Left kidney (tissue), 8 donors: ENCODE measurements at places on chromosomes 5 and 9. TPM values are rescaled to one million over a fixed set of nuclear protein-coding genes. Genes with fewer than 3 reads are reported as not detected.

DNA sequence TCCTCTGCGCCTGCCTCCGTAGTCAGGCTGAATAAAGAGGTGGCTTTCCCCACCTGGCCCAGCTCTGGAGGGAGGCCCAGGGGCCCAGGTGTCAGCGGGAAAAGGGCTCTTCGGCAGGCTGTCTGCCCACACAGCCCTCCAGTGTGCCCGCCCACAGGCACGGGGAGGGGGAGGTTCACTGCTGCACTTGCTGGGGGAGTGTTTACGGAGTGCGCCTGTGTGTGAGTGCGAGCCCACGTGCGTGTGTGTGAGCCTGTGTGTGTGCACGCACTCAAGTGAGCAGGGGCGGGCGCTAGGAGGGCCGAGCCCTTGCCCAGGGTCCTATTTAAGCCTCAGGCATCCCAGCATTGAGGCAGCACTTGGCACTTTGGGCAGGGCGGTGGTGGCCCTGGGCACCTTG lies 10.9 kb downstream of the DNLZ start:
- no peak for DNase-seq

GRCh38 chr5:51832934-51833470 lies 449.8 kb downstream of the ISL1 start:
- no peak for DNase-seq

GRCh38 chr9:126638571-126639132 lies 24.9 kb downstream of the LMX1B start:
- DNase-seq = no peak

- DNase-seq = no peak
Measured at GRCh38 chr9:104209387-104209786, 115.3 kb downstream of the SMC2 start.

DNA sequence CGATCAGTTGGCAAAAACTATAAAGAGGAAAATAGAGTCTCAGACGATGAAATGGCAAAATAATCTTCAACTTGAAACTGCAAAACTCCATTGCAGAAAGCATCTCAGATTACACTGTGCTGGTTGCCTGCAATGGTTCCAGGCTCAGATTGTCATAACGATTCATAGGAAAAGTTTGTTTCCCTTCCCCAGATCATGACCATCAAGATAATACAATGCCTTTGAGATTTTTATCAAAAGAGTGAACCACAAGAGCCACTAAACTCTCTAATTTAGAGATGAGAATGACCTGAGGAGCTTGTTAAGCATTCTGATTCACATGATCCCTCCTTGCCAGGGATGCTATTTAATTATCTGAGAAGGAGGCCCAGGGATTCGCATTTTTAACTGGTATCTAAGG lies 52.6 kb upstream of the ITGA1 start:
- no peak for DNase-seq

DNA sequence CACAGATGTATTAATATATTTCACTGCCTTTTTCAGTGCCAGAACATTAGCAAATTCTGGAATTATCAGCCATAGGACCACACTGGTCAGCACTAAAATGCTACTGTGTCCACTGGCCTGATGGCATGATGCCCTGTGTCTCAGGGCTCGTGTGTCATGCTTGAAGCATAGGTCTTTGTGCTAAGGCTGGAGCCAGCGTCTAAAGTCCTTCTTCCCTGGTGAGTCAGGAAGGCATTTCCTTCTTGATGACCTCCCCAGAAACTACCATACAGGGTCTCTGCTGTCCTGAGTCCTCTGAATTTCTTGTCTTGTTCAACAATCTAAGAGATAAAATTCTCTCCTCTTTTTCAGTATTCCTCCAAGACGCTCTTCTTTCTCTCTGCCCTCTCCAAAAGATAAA lies 489.9 kb downstream of the PSAT1 start:
- DNase-seq = no peak

GRCh38 chr9:137426018-137426681 lies 3.0 kb downstream of the NOXA1 start:
- no peak for DNase-seq

GRCh38 chr9:12961276-12961809 lies 186.5 kb downstream of the LURAP1L start:
- DNase-seq = no peak

- no peak for DNase-seq
Measured at GRCh38 chr5:124180875-124181461, 565.5 kb downstream of the ZNF608 start.

- peak; percentile 71 for DNase-seq
Measured at GRCh38 chr9:37466037-37466709, 923 bp upstream of the ZBTB5 start.

GRCh38 chr5:94693043-94693822 lies 74.8 kb downstream of the SLF1 start:
- DNase-seq = peak; percentile 55

DNA sequence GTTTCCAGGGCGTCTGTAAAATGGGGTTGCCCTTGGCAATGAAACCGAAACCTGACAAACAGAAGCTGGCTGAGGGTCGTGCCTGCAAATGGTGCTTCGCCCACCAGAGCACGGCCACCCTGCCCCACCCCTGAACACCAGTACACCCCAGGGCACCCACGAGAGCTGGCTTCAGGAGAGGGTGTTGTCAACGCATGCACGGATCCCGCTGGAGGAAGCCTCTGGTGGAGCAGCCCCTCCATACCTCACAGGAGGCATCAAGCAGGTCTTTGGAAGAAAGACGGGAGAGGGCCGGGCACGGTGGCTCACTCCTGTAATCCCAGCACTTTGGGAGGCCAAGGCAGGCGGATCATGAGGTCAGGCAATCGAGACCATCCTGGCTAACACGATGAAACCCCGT lies 8.6 kb downstream of the SLC6A3 start:
- DNase-seq = no peak

DNA sequence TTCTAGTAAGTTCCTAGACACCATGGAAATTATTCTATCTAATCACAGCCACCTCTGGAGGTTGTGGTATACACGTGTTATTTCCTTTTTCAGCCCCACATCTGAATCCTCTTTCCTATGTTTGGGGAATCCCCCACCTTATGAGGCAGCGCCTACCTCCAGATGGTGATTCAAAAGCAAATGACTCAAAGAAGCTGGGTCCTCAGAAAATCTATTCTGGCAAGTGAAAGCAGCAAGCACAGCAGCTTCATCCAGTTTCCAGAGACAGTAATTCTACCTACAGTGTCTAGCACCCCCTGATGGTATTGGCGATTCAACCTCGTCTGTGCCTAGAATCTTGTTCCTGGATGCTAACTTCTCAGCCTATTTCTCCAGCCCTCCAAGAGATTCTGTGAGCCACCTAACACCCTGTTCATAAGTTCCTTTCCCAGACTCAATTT lies 43.0 kb downstream of the STRBP start:
- peak; percentile 12 for DNase-seq

GRCh38 chr5:116242343-116242742 lies 157.5 kb downstream of the COMMD10 start:
- no peak for DNase-seq

DNA sequence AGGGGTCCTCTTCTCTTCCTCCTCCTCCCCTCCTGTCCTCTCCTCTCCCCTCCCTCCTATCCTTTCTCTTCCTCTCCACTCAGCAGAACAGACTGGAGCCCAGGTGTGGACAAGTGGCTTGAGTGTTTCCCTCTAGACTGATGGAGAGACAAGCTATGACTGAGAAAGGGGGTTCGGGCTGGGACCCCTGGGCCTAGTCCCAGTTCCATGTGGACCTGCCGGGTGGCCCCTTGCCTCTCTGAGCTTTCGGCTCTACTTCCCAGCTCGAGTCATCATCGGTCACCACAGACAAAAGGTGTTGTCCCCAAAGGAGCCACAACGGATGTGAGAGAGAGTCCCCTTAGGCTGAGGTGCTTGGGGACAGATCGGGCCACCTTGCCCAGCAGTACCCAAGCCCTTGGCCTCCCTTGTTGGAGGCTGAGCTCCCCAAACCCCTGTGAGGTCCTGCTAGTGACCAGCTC lies 3.4 kb upstream of the RXRA start:
- no peak for DNase-seq

GRCh38 chr9:33472881-33473615 lies 676 bp downstream of the NOL6 start:
- no peak for DNase-seq

DNA sequence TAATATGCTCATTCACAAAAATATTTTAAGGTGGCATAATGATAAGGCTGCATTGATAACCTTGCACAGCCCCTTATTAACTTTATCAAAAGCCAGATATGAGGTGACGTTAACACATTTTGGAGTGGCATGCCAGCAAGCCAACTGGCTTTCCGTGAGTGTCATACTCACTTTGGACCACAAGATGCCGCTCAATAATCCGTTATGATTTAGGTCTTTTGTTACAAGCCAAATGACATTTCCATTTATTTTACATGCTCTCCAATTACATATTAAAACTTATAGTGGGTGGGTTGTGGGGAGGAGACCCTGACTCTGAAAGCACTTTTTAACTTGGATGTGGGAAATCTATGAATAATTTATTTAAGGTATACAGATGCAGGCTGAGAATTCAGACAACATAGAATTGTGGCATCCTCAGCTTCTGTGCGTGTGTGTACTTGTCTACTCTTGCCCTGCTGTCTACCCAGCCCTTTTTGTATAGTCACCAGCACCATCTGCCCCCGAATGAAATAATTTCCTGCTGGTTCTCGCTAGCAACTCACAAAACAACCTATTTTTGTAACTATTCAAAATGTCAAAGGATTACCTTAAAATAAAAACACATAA lies 305.1 kb downstream of the PSAT1 start:
- peak; percentile 46 for DNase-seq

DNA sequence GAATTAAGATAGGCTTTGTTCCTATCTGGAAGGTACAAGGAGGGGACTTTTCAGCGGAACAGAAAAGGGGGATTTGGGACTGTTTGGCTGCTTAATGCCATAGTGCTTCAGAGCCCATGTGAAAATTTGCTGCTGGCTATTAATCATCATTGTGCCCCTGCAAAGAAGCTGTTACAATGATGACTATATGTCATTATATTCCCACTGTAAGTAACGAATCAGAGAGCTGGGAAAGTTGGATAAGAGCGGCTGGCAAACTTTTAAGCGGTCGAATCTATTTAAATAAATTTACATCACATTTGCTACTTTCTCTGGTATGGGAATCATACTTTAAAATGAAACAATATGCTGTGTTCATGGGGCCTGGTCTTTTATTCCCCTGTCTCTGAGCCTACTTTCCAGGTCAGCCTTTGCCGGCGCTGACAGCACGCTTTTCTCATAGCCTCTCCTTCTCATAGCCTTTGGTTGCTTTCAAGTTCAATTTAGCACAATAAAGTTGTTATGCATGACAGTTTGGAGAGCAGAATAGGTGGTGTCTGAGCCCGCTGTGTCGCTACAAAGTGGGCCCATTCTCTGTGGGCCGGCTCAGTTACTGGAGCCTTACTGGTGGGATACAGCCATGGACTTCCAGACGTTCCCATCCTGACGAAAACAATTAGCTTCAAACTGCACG lies 271.2 kb upstream of the TMEM161B start:
- DNase-seq = no peak

DNA sequence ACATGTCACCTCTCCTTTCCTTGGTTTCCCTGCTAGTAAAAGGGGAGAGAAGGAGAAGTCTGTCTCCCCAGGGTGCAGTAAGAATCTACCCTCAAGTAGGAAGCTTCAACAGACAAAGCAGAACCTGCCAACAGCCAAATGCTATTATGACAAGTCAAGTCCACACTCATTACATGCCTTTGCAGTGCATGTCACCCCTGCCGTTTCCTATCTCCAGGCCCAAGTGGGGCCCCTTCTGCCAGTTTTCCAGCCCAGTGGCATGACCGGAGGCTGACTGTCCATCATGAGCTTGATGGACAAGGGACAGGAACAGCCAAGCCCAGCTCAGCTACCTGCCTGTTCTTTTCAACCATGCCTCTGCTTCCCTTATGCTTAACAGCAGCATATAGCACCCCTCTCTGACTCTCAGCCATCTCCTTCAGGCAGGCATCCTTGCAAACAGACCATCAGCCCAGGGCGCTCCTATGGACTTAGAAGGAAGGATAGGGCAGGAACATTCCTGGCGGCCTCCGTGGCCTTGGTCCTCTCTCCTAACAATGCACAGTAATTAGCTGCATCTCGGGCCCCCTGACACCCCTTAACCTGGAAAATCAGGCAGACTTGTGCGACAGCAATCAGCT lies 107.2 kb upstream of the RAD23B start:
- DNase-seq = no peak

DNA sequence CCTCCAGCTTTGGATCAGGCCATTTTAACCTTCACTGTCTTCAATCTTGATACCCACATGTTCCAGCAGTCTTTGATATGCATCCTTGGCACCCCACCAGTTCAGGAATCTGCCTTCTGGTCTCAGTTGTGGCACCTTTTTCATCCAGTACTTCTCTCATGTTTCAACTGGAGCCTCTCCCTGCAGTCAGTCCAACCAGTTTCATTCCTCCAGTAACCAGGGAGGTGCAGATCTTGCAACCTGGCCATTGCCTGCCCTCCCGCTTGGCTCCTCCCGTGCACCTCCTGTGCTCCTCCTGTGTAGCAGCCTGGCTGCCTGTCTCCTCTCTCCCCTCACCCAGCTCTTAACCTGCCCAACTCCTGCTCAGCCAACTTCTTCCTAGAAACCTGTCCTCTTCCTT lies 20.2 kb downstream of the FUBP3 start:
- DNase-seq = no peak

DNA sequence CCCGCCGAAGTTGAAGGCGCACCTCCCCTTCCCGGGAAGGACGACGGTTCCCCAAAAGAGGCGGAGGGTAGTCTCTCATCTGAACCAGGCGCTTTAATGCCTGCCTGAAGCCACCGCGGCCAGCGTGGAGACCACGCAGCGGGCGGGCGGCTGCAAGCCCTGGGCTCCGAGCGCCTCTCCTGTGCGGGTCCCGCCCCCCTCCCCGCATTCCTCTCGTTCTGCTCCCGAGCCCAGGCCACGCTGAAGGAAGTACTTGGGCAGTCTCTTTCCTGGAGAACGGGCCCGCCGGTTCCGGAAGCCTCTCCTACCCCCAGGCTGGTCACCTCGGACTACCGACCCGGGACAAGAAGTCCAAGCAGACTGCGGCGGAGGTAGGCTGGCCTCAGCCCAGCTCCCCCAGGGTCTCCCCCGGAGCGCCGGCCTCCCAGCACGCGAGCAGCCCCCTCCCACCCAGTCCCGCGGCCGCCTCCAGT lies 571 bp downstream of the PPIC start:
- DNase-seq = peak; percentile 31

GRCh38 chr9:138112791-138113600 lies 235.4 kb downstream of the CACNA1B start:
- no peak for DNase-seq

DNA sequence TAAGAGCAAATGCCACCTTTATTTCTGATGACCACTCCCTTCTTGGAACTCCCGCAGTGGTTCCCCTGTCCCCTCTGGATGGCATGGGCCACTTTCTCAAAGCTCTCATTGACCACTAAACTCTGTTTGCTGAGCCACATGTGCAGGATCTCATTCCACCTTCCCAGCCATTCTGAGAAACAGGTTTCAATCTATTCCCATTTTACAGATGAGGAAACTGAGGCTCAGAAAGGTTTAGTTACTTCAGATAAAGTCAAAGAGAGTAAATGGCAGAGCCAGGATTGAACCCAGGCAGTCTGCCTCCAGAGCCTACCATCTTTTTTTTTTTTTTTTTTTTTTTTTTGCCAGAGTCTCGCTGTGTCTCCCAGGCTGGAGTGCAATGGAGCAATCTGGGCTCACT lies 24.2 kb downstream of the COL27A1 start:
- no peak for DNase-seq

GRCh38 chr5:34843497-34843896 lies 4.5 kb downstream of the TTC23L start:
- DNase-seq = no peak

PHYHD1 gene
- 63.9 TPM for polyA plus RNA-seq

ZER1 gene
- polyA plus RNA-seq = 31.3 TPM

SHC3 gene
- 2.7 TPM for polyA plus RNA-seq

HTR1A gene
- polyA plus RNA-seq = not detected

SPINK13 gene
- 1.1 TPM for polyA plus RNA-seq

FAM219A gene
- polyA plus RNA-seq = 13.0 TPM

TSSK1B gene
- polyA plus RNA-seq = 0.12 TPM

MUSK gene
- polyA plus RNA-seq = 0.15 TPM

NFX1 gene
- 41.0 TPM for polyA plus RNA-seq
